Stomach (tissue), 19 donors: ENCODE measurements at places on chromosomes 7 and 10. TPM values are rescaled to one million over a fixed set of nuclear protein-coding genes. Genes with fewer than 3 reads are reported as not detected.

Gene MMD2
- total RNA-seq, result not detected

Gene GIMAP7
- 3.2 TPM for total RNA-seq

Gene LZTS2
- 70.7 TPM for total RNA-seq

Gene GHRHR
- total RNA-seq, result not detected

Gene EXOC6
- total RNA-seq, result 1.7 TPM

Gene CYP2C19
- total RNA-seq, result 135 TPM

Gene RTKN2
- total RNA-seq, result not detected
